ENCODE measurements at places on chromosomes 3 and 15. TPM values are rescaled to one million over a fixed set of nuclear protein-coding genes. Genes with fewer than 3 reads are reported as not detected.

The HCN4 gene
- total RNA-seq, result not detected

The SLC12A1 gene
- total RNA-seq, result not detected

The C3orf49 gene
- total RNA-seq, result not detected

The DUOX1 gene
- under 0.01 TPM for total RNA-seq

The NSMCE3 gene
- total RNA-seq, result 7.3 TPM

The THRB gene
- 0.09 TPM for total RNA-seq

The GOLGA6L7 gene
- not detected for total RNA-seq

The CALML4 gene
- total RNA-seq, result 2.7 TPM

The SPRED1 gene
- total RNA-seq, result 50.1 TPM

The CX3CR1 gene
- not detected for total RNA-seq

The HRG gene
- total RNA-seq, result not detected

The DLEC1 gene
- 0.09 TPM for total RNA-seq

Measured in bronchial smooth muscle cell (primary cell).